ENCODE measurements at places on chromosomes 3 and 15. TPM values are rescaled to one million over a fixed set of nuclear protein-coding genes. Genes with fewer than 3 reads are reported as not detected.

Gene CATSPER2
- total RNA-seq = 0.17 TPM

DNA sequence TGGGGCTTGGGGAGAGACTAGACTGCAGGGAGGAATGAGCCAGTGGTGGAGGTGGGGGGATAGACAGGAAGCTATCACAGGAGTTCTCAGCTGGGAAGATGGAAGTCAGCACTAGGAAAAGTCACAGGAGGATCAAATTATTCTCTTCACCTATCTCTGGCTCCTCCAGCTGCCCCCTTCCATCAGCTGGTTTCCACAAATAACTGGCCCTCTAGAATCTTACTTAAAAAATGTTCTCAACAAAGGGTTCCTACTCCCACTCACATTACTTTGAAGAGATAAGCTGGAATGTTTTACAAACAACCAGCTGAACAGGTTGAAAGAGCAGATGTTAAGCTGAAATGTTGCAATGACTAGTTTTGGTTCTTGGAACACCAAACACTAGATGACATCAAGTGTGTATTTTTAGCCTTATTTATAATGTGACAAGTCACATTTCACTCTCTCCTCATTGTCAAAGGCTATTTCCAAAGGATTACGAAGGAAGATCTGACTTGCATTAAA, 102.7 kb upstream of the AADACL2 start:
- DNase-seq = no peak

- no peak for DNase-seq
These were observed 28.1 kb downstream of the COLQ start for GRCh38 chr3:15493436-15493835.

Gene TF
- total RNA-seq = not detected

- DNase-seq = no peak
These were observed 143.2 kb downstream of the DNAJB8 start for GRCh38 chr3:128323206-128324081.

GRCh38 chr3:177596248-177596815, 399.1 kb upstream of the TBL1XR1 start:
- DNase-seq = no peak

GRCh38 chr3:89098964-89099585, 8.3 kb upstream of the EPHA3 start:
- DNase-seq = no peak

Gene TERC
- 196 TPM for total RNA-seq

DNA sequence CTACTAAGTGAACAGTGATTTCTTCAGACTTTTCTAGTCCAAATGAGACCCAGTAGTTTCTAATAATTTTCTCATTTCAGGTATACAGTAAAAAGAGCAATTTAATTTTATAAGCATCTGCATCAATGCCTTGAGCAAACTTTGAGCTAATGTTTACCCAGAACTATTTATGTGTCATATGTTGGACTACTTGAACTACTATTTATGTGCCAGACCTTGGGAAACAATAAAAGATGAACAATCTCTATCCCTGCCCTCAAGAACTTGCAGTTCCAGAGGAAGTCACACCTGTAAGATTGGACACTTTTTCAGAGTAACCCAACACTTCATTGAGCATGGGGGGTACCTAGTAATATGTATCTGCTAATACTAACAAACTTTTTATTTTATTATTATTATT, 2.3 kb upstream of the UBE3A start:
- no peak for DNase-seq

Gene TICRR
- total RNA-seq = 13.1 TPM

- DNase-seq = no peak
These were observed 774 bp upstream of the TMCO5A start for GRCh38 chr15:37933666-37934065.

- no peak for DNase-seq
These were observed 290.6 kb downstream of the ROBO1 start for GRCh38 chr3:79477242-79477641.
